T-helper 9 cell (primary cell): ENCODE measurements at places on chromosomes 5 and 9.

GRCh38 chr9:115939065-115939765, 214.4 kb upstream of the PAPPA start:
- DNase-seq = no peak

DNA sequence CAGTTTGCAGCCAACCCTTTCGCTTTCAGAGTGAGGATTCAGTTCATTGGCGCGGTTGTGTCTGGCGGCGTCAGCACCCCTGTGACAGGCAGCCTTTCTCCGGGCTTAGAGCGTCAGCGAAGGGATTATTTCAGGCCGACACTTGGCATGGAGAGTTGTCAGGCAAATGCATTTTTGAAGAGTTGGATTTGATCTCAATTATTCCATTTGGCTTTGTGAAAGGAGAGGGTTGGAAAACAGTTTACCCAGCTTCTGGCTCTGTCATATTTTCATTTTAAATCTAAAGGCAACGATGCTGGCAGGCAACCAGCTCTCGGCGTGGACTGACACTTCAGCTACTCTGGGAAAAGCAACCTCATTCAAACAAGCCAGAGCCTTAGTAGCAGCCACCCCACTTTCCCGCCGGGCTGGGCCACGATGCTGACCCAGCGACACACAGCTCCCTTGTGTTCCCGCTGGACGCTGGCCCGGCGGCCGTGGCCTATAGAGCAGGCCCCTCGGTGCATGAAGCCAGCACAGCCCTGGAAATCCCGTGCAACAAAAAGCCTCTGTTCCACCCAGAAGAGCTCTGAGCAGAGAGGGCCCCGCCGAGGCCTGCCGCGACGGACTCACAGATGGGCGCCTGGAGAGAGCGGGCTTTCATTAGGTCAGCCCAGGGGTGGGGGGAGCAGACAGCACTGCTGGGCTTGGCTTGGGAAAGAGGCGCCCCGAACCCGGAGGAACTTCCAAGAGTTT, 28.9 kb upstream of the LPCAT1 start:
- no peak for DNase-seq

DNA sequence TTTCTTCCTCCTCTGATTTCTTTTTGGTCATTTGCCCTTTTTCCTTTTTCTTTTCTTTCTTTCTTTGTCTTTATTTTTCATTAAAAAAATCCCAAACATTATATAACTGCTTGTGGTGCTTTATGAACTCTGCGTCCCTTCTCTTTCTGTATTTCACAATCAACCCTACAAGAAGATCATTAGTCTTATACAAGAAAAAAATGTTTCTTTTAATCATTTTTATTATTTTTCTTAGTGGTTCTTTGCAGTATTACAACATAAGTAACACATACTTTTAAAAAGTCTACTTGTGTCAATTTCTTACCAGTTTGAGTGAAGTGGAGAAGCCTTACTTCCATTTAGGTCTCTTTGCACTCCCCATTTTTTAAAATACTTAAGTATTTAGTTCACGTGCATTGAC, 212.7 kb upstream of the SMC2 start:
- DNase-seq = no peak

DNA sequence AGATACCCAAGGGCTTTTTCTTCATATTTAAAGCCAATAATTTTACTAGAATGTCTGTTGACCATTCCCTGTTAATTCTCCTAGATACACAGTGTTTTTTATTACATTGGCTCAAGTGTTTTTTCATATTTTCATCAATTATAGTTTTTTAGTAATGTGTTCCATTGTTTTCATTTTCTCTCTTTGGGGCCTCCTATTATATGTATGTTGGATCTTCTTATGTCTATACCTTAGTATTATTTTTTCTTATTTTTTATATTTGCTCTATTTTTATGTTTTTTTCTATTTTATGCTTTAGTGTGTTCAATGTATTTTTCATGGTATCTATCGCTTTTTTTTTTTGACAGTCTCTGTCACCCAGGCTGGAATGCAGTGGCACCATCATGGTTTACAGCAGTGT, 7.5 kb downstream of the KIAA1958 start:
- DNase-seq = no peak

GRCh38 chr9:97997330-97998276, 14.5 kb downstream of the ANP32B start:
- DNase-seq = no peak

- no peak for DNase-seq
Measured at GRCh38 chr5:173329491-173330337, 1.5 kb upstream of the STC2 start.

DNA sequence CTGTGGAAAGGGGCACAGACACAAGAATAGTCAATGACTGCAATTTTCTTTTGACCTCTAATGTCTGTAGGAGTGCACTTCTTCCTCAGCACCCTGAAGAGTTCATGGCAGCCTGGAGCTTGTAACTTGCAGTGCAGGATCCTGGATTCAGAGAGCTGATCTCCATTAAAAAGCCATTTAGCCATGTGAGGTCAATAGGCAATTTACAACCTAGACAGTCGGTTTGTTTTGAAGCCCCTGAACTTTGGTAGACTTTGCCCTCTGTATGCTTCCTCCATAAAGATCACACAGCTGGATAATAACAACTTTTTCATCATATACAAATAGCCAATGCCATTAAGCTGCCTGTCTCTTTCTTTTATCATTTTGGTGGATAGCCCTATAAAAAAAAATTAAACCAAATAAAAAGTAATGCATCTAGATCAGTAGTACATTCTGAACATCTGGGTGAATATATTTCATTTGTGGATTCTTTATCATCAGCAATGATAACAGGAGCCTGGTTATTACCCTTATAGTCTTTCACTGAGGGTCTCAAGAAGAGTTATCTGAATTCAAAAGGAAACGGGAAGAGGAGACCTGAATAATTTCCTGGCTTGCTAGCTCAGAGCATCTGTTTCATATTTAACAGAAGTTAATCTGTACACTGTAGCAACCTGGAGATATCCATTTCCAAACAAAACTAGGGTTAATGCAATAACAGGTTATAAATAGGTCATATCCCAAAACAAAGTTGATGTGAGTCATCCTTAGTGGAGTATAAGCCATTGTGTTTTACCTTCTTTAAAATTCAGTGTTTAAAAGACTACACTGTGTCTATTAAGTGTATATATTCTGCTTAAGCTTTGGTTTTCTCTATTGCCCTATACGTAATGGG, 193.8 kb upstream of the ACTBL2 start:
- DNase-seq = no peak

GRCh38 chr5:170791325-170791954, 7.9 kb downstream of the GABRP start:
- DNase-seq = no peak

- no peak for DNase-seq
Measured at GRCh38 chr9:115591584-115591984, 473.6 kb upstream of the TNC start.

DNA sequence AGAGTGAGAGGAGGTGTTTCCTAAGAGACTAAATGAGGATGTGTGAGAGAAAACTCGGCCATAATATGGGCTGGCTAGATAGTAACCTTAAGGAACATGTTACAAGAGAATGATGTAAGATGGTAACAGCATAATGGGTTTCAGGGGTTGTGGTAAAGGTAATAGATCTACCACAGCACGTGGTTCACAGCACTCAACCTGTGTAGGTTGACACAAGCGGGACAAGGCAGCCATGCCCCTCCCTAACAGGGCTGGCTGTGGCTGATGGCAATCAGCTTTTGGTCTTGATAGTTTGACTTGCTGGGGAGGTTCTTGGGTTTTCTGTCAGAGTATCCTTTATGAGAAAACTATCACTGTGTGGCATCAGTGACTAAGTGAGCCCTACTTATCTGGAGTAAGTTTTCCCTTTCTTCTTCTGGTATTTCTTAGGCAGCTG, 138.6 kb downstream of the TRIO start:
- DNase-seq = no peak

DNA sequence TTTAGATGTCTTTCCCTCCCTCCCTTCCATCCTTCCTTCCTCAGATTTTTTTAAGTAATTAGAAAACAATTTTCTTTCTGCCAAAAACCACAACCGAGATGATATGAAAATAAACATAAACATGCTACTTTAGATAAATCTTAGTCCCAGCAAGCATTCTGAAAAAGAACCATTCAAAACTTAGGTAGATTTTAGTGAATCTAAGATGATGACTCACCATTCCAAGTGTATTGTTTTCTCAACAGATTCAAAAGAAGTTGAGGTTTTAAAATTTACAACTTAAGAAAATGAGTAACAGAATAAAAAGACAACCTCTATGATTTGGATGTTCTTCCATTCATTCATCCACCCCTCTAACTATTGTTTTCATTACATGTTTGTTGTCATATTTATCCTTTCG, 465.1 kb downstream of the PDE4D start:
- no peak for DNase-seq

DNA sequence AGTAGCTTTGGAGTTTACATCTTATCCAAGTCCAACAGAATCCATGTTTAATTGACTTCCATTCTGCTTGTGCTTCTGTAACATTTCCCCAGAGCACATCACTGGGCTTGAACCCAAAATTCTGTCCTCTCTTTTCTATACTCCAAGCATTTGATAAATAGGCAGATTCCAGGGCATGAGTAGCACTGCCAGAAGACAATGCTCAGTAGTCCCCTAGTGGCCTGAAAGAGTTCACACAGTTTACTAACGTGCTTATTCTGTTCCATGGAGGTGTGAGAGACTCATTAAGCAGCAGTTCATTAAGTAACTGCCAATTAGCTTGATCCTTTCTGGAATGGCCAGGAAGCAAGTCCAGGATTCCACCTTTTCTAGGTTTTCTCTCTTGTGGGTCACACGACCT, 9.4 kb upstream of the GABRA6 start:
- no peak for DNase-seq

GRCh38 chr5:89729623-89730301, 679.8 kb downstream of the CETN3 start:
- DNase-seq = no peak
